HTR-8/SVneo (cell line): ENCODE measurements at places on chromosomes 4 and X.

GRCh38 chrX:141879616-141880015, 24.1 kb upstream of the MAGEC1 start:
- DNase-seq: no peak

DNA sequence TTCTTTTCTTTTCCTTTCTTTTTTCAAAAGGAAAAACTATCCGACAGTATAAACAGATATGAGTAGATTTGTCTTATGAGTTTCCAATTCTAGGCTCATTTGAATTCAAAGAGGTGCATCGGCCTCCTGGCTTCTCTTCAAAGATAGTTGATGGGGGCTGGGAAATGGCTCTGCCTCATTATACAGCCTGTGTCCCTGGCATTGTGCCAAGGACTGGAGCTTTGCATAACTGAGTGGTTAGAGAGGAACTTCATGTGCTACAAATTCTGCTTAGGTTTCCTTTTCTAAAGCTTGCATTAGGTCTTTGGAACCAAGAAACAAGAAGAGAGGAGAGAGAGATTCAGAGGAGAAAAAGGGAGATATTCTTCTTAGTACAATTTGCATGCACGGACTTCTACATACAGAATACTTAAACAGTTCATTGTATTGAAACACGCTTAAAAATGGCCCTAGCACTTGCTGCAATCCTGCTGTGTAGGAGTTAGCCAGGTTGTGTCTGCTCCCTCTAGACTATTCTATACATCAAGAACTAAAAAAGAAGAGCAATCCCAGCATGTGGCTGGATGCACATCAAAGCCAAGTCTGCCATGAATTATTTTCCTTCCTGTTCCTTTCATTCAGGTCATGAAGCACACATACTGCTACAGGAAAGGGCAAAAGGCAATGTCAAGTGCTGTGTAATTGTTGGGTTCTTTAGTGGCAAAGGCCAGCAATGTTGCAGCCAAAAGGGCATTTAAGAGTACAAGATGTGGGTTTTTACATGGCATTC, 70.9 kb downstream of the INTS12 start:
- DNase-seq: no peak

GRCh38 chr4:118834960-118835569, 861 bp downstream of the SEC24D start:
- DNase-seq: no peak

DNA sequence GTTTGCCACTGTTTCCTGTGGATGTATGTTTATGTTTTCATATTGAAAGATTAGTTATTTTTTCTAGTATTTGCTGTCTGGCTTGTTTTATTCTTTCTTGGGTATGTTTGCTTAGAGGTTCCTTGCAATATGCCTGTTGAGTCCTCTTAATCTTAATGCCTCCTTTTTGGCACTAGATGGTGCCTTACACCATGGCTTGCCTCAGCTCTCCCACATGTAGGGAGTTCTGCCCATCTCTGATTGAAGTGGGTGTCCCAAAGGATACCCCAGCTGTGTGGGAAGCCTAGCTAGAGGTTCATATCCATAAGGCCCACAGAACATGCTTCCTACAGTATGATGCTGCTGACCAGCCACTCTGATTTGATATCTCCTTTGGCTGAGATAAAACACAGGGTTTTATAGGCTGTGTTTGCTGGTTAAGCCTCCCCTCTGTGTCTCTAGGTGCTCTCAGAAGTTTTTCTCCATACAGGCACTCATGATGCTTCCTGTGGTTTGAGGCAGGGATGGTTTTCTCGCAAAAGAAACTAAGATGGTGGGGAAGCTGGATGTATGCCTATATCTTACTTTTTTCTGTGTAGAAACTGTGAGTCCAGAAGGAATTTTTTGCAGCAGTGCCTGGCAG, 162.4 kb downstream of the ASB9 start:
- DNase-seq: no peak

- DNase-seq: no peak
Observed at GRCh38 chrX:136643243-136643642, 4.7 kb upstream of the CD40LG start.

- no peak for DNase-seq
Observed at GRCh38 chr4:153241970-153242838, 38.0 kb downstream of the TRIM2 start.

- no peak for DNase-seq
Observed at GRCh38 chr4:79292008-79292407, 33.9 kb downstream of the NAA11 start.

DNA sequence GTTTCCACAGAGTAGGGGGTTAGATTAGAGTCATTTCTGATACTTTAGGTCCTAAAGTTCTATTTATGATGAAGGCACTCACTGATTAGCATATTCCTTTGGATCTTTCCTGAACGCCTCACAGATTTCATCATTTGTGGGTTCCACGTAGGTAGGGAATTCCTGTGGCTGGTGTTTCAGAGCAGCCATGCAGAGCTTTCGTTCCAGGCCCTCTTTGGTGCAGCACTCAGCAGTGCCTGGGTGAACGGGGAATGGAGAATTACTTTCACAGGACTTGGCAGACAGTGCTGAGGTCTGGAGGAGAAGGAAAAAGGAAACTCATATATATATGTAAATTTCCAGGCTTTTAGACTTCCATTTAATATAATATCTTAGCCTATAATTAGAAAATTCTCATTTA, 18.5 kb downstream of the GC start:
- DNase-seq: no peak

GRCh38 chr4:108449129-108449528, 171.2 kb upstream of the RPL34 start:
- no peak for DNase-seq

DNA sequence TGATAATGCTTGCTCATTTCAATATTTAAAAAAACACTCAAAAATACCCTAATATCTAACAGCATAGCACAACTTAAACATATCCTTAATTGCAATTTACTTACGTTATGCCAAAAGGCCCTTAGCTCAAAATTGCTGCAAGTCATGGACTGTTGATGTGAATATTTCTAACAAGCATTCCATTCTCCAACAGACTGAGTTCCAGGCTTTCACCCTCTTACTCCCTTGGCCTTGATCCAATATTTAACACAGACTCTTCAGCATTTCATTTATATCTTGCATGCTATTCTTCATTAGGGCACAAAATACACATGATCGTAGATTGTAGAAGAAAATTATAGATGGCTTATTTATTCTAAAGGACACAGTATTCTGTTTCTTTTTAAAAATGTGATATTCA, 96.5 kb downstream of the RNF150 start:
- DNase-seq: no peak

DNA sequence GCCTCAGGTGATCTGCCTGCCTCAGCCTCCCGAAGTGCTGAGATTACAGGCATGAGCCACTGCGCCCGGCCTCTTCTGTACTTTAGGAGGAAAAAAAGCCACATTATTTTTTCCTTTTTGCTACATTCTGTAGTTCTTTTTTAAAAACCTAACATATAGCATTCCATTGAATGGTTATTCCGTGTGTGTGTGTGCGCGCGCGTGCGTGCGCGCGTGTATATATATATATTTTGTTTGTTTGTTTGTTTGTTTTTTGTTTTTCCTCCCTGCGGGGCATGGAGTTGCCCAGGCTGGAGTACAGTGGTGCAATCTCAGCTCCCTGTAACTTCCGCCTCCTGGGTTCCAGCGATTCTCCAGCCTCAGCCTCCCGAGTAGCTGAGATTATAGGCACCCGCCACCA, 59.5 kb downstream of the ARHGAP10 start:
- no peak for DNase-seq

GRCh38 chr4:28690890-28691289, 1830.2 kb downstream of the STIM2 start:
- no peak for DNase-seq

DNA sequence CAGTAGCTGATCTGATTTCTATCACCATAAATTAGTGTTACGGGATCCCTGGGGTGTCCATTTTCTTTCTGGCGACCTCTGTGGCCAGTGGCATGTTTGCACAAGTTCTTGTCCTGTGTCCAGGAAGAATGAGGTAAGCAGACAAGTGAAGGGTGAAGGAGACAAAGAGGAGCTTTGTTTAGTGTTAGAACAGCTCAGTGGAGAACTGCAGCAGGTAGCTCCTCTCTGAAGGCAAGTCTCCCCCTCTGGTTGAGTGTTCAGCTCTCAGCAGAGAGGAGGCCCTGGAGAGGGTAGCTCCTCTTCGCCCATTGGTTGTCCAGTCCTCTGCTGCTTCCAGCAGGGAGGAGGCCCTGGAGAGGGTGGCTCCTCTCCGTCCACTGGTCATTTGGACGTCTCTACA, 47.2 kb downstream of the DMP1 start:
- DNase-seq: no peak

- DNase-seq: no peak
Observed at GRCh38 chr4:142809559-142809958, 36.5 kb downstream of the INPP4B start.

GRCh38 chr4:3851211-3851610, 85.0 kb downstream of the ADRA2C start:
- DNase-seq: no peak

DNA sequence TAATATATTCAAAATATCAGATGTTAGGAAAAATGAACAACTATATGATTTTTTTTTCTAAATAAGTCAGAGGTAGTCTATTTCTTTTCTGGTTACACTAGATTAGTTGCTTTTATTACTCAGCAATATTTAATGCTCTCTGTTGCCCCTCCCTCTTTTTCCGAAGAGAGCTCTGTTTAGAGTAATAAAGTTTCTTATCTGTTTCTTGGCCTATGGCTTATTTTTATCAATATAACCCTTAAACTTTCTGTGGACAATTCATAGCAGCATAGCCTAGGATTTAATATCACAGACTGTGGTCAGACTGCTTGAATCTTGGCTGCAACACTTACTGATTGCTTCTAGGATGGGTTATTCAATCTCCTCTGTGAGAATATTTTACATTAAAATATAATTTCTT, 2315.4 kb upstream of the AGA start:
- DNase-seq: no peak

DNA sequence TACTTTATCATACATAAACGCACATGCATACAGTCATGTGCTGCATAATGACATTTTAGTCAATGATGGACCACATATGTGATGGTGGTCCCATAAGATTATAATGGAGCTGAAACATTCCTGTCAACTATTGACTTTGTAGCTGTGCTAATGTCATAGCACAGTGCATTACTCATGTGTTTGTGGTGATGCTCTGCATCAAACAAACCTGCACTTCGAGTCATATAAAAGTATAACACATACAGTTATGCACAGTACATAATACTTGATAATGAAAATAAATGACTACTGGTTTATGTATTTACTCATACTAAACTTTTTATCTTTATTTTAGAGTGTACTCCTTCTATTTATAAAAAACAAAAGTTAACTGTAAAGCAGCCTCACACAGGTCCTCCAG, 60.5 kb upstream of the MCUB start:
- DNase-seq: no peak

DNA sequence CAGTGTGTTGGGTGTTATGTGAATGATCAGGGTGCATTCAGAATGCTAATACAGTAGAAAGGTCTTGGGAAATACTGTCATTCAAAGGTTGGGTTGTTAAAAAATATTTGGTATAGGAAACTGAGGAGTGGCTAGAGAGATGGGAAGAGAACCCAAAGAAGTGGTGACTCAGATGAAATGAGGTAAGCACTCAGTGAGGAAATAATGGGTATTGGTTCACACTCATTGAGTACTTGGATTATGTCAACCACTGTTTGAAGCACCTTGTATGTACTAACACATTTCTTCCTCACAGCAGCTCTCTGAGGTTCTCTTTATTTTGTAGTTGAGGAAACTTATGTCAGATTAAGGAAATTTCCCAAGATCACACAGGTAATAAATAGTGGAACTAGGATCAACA, 40.8 kb upstream of the NUDT6 start:
- DNase-seq: no peak

- no peak for DNase-seq
Observed at GRCh38 chrX:35726176-35726575, 72.0 kb upstream of the MAGEB16 start.

GRCh38 chr4:112889619-112890527, 159.6 kb upstream of the ANK2 start:
- DNase-seq: no peak

- no peak for DNase-seq
Observed at GRCh38 chr4:156390599-156391324, 437.1 kb upstream of the CTSO start.
